ENCODE measurements at places on chromosomes 1 and 21.

DNA sequence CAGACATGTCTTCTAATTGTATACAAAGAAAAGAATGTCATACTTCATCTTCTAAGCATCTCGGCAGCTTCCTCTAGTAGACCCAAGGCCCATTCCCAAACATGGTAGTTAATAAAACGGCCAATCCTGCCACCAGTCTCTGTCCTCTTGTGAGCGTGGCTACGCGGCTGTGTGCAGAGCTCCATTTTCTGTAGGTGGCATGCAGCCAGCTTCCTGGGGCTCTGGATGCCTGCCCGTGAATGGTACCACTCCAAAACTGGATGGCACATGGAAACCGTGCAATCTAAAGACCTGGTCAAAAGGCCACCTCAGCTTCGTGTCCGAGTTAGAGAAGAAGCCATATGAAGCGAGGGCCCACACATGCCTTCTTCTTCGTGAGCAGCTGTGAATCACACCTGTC is 110.7 kb downstream of the SIPA1L2 start:
- DNase-seq, result no peak

- no peak for DNase-seq
Measured at GRCh38 chr1:45542591-45542990, 8.0 kb upstream of the AKR1A1 start.

DNA sequence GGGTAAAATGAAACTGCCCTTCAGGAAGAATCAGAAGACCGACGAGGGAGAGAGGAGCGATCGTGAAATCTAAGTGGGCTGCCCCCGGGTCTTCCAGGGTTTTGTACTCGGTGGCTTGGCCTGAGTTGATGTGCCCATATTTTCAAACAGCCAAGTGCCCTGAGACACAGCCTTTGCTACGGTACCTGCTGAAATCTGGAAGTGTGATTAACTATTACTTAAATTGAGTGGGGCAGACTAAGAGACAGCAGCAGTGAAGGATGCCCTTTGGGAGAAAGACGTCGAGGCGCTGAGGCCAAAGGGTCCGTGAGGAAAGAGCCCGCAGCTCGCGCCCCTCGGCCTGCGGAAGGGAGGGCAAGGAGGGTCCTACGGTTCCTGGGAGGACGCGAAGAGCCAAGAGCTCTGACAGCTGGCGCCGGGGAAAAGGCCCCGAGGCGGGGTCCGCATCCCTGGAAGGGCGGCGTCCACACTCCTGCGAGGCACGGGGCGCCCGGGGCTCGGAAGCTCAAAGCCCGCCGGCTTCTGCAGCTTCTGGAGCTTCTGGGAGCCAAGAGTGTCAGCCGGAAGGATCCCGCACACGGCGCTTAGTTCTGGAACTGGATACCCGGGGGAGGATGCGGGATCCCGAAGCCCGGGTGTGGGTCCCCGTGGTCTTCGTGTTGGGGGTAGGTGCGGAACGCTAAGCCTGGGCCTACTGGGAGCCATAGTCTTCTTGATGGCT is 15.4 kb upstream of the RNU1-4 start:
- no peak for DNase-seq

DNA sequence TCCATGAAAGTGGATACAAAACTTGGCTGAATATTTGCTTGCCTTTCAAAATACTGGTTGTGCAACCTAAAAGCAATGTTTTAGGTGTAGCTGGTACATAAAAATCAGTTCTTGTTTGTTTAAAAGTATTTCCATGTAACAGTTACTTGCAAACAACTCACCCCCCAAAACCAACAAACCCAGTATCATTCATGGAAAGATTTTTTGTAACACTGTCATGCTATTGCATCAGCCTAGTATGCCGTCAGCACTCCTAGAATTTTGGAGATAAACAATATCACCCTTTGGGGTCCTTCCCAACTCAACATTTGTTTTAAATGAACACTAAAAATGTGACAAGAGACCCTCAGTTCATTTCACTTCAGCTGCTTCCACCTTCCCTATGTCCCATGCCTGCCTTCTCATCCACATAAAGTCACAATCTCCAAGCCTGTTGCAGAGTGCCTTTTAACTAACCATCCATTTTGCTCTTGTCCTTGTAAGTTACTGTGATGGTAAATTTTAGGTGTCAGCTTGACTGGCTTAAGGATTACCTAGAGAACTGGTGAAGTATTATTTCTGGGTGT is 425.3 kb downstream of the DUSP10 start:
- DNase-seq, result no peak

GRCh38 chr1:3847081-3847480 is 9.9 kb downstream of the CEP104 start:
- DNase-seq, result no peak

GRCh38 chr21:33011462-33011861 is 14.3 kb upstream of the OLIG2 start:
- DNase-seq, result no peak

DNA sequence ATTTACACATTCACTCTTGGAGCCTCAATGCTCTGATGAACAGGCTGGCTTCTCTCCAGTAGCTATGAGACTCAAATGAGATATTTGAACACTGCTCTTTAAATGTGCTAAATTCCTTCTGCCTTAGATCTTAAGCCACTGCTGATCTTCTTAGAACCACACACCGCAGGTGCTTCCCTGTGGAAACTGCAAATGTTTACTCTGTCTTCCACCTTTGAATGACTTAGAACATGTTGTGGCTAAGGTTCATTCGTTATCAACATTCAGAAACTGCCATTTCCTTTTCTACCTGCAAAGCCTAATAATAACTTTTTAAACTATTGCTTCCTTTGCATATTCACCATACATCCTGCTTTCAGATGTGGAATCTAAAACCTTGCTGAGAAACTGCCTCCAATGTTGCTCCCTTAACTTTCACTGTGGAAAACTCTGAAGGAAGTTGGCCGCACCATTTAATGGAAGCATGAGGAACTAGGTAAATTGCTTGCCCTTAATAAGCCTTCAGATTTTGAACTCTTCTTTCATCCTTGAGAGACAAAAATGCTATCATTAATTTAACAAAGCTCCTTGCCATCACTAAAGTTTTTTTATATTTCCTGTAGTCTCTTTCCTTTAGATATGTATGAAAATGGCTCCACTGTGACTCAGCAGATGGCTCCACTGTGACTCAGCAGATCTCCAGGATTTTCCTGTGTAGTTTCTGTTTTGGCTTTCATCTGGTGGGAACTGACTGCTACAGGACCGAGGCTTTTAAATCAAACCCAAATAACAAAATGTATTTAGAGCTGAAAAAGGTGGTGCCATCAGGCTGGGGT is 143.8 kb downstream of the TNFSF18 start:
- no peak for DNase-seq

- DNase-seq, result no peak
Measured at GRCh38 chr1:38000529-38001455, 4.5 kb downstream of the FHL3 start.

GRCh38 chr1:153238527-153238926 is 21.0 kb upstream of the LORICRIN start:
- no peak for DNase-seq

- no peak for DNase-seq
Measured at GRCh38 chr1:157357111-157357510, 195.2 kb downstream of the FCRL5 start.

DNA sequence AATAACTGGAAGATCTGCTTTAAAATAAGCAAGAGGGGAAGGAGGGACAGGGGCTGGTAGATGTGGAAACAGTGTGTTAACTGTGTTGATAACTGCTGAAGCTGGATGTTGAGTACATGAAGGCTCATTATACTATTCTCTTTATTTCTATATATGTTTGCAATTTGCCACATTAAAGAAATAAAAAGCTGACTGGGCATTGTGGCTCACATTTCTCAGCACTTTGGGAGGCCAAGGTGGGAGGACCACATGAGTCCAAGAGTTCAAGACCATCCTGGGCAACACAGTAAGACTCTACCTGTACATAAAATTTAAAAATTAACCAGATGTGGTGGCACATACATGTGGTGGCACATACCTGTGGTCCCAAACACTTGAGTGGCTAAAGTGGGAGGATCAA is 6.7 kb downstream of the ASH1L start:
- DNase-seq, result no peak

GRCh38 chr1:41783189-41783639 is 135.5 kb downstream of the HIVEP3 start:
- DNase-seq, result no peak

- no peak for DNase-seq
Measured at GRCh38 chr1:228867951-228868730, 132.9 kb downstream of the RHOU start.

DNA sequence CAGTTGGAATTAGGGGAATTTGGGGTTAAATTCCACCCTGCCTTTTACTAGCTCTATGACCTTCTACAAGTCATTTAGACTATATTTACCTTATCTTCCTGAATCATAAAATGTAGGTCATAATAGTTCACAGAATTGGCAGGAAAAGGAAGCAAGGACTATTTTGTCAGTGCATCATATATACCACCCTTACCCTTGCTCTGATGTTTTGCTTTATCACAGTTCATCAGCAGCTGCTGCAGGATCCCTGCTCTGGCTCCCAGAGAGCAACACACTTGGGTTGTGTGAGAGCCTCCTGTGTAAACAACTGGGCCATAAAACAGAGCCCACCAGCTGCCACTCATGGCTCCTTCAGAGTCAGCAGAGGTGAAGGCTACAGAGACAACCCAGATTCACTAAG is 631.6 kb upstream of the CAMK1G start:
- no peak for DNase-seq

GRCh38 chr1:72224506-72224905 is 57.8 kb downstream of the NEGR1 start:
- no peak for DNase-seq

DNA sequence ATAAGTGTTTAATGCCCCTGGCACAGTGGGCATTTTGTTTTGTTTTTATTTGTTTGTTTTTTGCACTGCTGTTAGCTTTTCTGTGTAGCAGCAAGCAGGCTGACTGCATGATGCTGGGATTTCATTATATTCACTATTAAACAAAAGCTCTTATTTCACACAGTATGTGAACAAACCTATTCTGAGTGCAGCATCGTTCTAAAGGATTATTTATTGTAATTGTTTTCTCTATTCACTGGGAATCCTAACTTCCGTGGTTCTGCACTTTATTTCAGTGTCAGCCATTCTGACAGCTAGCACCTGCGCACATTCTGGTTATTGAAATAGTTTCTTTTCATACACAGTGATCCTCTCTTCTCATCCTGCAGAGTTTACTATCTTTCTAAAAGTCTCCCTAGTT is 595.0 kb downstream of the NEGR1 start:
- no peak for DNase-seq

DNA sequence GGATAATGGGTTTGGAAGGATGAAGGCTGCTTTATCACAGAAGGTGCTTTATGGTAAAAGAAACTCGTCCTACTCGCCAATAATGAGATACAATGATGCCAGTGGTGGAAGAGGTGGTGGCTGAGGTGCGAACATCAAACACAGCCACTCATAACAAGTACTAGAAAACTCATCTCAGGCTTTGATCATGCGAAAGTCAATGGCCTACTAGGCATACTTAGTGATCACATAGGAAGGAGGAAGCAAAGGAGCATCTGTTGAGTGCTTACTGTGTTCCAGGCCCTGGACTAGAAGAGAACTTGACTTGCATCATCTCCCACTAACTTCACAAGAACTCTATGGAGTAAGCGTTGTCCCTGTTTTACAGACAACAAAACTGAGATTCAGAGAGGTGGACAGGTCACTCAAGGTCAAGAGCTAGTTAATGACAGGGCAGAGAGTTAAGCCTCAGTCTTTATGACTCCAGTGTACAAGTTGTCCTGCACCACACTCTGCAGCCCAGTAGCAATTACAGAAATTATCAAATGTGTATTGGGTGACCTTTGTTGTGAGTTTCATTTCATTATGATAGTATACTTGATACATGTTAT is 33.6 kb downstream of the RUNX1 start:
- DNase-seq, result no peak

DNA sequence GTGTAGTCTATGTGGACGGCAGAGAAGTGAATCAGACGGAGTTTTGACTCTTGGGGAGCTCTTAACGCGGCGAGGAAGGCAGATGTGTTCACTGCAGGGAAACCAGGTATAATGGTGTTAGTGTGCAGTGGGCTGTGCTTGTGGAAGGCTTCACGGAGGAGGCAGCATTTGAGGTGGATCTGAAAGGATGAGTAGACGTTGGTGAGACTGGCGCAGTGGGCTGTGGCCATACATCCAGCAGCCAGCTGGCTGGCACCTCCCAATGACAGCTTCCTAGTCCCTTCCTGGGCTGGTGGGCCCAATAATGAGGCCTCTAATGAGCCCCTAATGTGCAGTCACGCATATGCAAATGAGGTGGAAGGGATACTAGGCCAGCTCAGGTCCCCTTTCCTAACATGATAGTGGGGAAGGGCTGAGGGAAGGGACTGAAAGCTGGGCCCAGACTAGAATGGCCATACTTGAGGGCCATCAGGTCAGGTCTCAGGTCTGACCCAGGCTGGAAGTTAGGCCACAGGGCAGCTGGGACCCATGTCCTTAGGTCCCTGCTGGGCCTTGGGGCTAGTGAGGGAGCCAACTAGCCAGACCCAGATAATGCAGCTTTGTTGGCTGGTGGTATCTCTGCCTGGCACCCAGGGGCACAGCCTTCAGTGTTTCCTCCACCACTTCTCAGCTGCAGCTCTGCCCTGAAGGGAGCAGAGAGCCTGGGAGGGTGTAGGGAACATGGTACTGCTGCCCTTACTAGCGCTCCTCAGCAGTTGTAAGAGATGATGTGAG is 3.8 kb downstream of the MAP7D1 start:
- DNase-seq, result no peak

DNA sequence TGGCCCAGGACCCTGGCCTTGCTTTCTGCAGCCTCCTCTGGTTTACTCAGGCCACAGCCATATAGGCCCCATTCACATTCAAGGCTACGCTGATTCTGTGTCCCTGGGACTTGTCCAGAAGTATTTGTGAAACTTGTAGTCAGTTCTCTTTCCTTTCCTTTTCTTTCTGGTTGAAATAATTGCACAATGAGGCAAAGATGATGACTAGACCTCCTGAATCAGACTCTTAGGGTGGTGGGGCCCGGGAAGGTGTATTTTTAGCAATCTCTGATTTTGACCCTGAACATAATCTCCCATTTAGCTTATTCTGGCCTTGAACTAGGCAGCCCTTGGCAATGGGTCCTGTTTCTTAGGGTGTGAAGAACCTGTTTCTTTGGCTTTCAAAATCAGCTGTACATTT is 39.9 kb downstream of the STUM start:
- DNase-seq, result no peak

- DNase-seq, result no peak
Measured at GRCh38 chr1:112687785-112688496, 13.5 kb downstream of the MOV10 start.

- DNase-seq, result no peak
Measured at GRCh38 chr1:24154215-24154614, 11.3 kb upstream of the IL22RA1 start.

GRCh38 chr1:3480369-3480719 is 25.9 kb downstream of the ARHGEF16 start:
- DNase-seq, result no peak
